Stimulated activated CD4-positive, alpha-beta T cell treated with anti-CD3 and anti-CD28 coated beads, Interleukin-2, amount 100 ng/mL, for 24 hours (primary cell): ENCODE measurements at places on chromosomes 7 and 10.

DNA sequence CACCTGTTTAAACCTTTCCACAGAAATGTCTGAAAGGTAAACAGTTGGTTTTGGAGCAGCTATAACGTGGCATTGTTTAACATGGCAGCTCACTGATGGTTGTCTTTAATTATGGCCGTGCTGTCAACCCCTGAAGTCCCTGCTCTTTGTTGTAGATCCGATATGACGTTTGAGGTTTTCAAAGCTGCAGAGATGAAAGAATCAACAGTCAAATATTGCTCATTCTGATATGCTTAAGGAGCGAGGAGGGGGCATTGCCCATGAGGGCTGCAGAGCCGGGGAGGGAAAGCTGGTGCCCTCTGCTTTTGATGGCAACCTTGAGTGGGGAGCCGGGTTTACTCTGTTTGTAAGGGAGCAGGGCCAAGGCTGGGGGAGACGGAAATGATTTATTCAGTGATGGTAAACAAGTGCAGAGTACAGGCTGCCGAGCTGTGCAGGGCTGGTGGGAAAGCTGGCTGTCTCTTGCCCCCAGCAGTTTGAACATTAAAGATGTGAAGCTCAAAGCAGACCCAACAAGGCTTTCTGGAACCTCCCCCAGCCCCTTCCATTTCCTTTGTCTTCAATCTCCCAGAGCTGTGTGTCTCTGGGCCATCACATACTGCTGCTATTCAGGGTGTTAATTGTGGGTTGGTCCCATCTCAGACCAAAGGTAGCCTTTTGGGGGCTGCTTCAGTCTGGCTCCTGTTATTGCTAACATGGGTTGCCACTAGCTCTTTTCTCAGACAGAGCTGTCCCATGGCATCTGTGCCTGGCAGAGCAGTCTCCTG lies 345.5 kb downstream of the LRMDA start:
- no peak for DNase-seq

DNA sequence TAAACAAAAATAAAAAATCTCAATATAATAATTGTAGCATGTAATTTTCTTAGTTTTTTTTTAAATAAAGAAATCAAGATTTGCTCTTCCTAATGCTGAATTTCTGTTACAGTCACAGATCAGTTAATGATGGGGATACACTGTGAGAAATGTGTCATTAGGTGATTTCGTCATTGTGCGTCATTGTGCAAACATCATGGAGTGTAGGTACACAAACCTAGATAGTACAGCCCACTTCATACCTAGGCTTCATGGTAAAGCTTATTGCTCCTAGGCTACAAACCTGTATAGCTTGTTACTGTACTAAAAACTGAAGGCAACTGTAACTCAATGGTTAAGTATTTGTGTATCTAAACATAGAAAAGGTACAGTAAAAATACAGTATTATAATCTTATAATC lies 74.4 kb upstream of the LSM8 start:
- DNase-seq: no peak

- DNase-seq: peak; percentile 77
These were observed 17.6 kb downstream of the DNAJB12 start for GRCh38 chr10:72337039-72337629.

GRCh38 chr10:3980660-3981059 lies 195.7 kb upstream of the KLF6 start:
- no peak for DNase-seq

GRCh38 chr7:41093141-41093540 lies 609.7 kb downstream of the INHBA start:
- no peak for DNase-seq

GRCh38 chr7:75737856-75738603 lies 711 bp downstream of the HIP1 start:
- DNase-seq: no peak

GRCh38 chr10:85012305-85012704 lies 683.9 kb downstream of the CCSER2 start:
- DNase-seq: no peak

DNA sequence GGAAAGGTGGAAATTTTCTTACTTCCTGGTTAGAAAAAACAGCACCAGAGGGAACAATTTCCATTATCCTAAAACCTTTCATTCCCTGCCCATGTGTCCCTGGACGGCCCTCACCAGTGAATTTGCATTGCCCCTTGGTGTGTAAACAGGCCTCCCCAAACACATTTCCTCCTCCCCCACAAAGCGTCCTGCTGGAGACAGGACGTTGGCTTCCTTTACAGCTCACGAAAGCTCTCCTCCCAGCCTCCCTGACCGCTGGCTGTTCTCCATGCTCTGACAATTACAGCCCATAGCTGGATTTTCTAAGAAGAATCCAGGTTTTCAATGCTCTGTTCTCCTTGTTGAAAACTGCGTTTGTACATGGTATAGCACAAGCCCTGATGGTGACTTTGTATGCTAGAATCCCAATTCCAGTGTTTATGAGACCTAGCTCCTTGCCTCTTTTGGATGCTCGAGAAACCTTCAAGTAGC lies 724.2 kb upstream of the CELF2 start:
- DNase-seq: no peak

- peak; percentile 58 for DNase-seq
These were observed 26.9 kb upstream of the TRIM56 start for GRCh38 chr7:101058355-101058754.

DNA sequence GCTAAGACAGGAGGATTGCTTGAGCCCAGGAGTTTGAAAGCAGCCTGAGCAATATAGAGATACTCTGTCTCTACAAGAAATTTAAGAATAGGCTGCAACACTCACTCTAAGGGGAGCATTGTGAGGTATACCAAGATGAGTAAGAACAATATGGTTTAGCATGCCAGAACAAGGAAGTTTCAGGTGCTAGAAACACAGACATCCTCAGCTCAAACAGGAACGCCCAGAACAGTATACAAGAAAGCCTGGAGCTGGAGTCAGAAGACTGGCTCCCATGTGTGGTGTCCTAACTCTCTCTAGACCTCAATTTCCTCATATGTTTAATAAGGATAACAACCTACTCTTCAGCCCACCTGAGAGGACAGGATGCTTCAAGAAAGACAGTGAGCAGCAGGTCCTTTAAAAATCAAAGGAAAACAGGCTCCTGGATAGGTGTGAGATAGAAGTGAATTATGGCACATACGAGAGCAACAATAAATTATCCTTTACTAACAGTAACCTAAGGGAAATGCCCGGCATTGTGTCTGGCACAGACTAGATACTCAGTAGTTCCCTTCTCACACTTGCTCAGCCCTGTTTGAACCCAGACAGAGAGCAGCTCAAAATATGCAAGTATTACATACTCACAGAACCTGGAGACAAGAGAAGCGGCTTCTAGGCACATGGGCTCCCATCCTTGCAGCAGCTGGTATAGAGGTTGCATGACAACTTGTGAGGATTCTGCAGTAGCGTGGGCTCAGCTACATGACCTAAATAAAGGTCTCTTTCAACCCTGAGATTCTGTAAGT lies 45.4 kb downstream of the KAT6B start:
- peak; percentile 21 for DNase-seq

DNA sequence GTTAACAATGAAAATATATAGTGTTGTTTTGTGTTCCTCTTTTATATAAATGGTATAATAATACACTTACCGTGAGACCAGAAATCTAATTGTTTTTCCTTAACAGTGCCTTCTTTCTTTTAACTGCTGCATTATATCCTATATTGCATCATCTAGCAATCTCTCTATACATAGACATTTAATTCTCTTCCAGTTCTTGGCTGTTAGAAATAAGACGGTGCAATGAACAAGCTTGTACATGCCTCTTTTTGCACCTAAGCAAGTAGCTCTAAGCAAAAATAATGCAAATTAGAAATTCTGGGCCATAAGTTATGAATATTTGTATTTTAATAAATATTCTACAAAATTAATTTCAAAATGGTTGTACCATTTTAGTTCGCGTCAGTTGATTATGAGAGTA lies 55.9 kb upstream of the AHR start:
- no peak for DNase-seq

GRCh38 chr10:3542185-3542611 lies 242.8 kb downstream of the KLF6 start:
- DNase-seq: no peak

DNA sequence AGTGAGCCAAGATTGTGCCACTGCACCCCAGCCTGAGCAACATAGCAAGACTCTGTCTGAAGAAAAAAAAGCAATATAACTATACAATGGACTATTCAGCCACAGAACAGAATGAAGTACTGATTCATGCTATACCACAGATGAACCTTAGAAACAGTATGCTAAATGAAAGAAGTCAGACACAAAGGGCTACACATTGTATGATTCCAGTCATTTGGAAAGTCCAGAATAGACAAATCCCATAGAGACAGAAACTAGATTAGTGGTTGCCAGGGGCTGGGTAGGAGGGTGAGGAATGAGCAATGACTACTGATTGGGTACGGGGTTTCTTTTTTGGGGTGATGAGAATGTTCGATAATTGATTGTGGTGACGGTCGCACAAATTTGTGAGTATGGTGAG lies 9.6 kb upstream of the CFAP70 start:
- no peak for DNase-seq

DNA sequence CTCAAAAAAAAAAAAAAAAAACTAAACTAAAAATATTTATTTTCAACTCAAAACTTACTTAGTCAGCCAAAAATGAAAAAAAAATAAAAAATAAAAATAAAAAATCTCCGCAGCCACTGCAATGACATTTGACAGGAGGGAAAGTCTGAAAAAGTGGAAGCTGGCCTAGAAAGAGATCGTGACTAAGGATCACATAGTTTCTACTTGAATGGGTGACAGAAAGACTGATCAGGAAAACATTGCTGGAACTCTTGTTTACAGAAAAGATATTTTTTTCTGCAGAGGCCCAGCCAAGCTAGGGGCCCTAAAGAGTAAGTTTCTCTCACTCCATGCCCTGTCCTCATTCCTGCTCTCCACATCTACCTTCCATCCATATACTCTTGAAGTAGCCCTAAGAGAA lies 92.8 kb upstream of the KCND2 start:
- DNase-seq: no peak

DNA sequence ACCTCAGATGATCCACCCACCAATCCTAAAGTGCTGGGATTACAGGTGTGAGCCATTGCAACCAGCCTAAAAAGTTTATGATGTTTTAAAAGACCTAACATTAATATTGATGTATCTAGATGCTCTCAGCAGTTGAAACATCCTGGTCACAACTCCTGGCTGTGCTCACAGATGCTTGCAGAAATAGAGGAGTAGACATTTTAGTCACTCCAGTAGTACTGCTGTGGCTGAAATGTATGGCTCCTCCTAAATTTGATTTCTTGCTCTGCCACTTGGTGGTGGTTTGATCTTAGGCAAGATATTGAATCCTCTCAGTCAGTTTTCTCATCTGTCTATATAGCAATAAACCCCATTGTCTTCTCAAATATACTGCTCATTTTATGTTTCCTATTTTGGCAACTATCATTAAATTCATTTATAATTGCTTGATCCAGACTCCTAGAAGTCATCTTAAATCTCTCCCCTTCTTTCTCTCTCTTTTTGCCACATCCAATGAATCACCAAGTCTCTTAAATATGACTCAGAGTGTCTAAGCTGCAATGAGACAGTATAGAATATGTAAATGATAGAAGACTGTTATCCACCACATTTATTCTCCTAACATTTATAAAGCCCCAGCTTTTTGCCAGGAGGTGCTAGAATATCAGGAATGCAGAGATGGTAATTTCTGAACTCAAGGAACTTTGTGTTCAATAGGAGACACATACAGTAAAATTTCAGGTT lies 78.1 kb upstream of the NRBF2 start:
- no peak for DNase-seq

DNA sequence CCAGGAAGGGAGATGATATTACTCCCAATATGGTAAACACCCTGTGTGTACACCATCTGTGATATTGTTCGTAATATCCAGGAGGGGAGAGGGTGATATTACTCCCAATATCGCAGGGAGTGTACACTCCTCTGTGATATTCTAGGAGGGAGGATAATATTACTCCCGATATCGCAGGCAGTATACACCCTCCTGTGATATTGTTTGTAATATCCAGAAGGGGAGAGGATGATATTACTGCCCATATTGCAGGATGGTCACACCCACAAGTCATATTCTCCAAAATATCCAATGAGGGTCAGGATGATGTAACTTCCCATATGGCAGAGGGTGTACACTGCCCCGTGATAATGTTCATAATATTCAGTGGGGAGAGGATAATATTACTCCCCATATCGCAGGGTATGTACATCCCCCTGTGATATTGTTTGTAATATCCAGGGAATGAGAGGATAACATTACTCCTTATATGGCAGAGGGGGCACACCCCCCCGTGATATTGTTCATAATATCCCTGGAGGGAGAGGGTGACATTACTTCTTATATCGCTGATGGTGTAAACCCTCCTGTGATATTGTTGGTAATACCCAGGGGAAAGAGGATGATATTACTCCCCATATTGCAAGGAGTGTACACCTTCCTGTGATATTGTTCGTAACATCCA lies 17.1 kb downstream of the AZGP1 start:
- no peak for DNase-seq

DNA sequence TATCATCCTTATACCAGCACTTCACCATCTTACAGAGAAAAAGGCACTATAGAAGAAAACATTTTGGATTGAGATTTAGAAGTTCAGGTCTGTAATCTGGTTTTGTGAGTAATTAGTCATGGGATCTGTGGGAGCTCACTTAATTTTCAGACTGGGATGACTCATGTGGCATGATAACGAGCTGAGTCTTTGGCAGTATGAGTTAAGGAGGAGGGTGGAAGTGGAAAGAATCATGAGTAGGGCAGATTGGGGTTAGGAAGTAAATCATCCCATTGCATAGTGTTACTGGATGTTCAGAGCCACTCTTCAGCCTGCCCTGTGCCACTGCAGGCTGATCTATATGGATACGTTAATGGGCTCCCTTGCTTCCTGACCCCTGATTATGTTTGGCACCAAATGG lies 64.9 kb downstream of the ZNF92 start:
- DNase-seq: no peak

DNA sequence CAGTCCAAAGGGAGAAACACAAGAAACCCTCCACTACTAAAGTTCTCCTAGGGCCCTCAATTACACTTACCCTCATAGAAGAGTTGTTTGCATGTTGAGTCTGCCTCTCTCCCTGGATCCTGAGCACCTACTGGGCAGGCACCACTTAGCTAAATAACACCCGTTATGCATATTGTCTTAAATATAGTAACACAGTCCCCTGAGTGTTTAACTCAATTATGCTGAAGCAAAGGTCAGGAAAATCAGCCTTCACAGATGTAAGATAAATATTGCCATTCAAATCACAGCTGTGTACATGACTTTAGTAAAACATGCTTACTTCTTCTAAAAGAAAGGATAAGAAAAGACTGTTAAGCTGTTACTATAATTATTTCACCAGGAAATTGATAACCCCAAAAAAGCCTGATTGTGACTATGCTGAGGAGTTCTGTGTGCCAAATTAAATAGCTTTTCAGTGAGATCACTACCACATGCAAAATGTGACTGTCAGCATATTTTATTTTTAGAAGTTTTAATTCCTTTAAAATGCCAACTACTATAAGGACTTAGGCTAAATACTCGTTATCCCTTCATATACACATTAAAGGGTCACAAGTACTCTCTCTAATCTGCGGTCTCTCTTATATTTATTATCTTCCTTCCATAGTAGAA lies 733.9 kb upstream of the PHF14 start:
- DNase-seq: no peak

DNA sequence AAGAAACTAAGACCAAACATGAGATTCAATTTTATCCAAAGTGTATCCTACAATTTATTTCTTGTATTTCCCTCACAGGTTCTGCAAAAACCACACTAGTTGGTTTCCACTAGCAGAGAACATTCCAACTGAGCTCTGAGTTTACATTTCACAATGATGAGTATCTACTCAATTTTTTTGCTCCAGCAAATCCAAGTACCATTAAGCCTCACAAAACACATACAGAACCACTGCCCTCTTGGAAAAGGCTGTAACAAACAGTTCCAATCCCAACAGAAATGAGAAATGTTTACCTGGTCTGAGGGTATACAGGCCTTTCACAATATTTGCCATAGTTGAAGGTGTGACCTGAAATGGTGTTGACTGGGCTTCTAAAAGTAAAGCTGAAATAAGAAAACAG lies 59.9 kb downstream of the CACUL1 start:
- no peak for DNase-seq
